Esophagus mucosa (tissue), 1 donor: ENCODE measurements at places on chromosomes 2 and 18. TPM values are rescaled to one million over a fixed set of nuclear protein-coding genes. Genes with fewer than 3 reads are reported as not detected.

The ZFP36L2 gene
- 71.0 TPM for total RNA-seq

The IL1RN gene
- 871 TPM for total RNA-seq

GRCh38 chr2:10254373-10255188 is 48.1 kb upstream of the HPCAL1 start:
- ATAC-seq: peak; percentile 21

- ATAC-seq: no peak
Observed at GRCh38 chr2:120780402-120780801, 44.7 kb downstream of the GLI2 start.

- no peak for ATAC-seq
Observed at GRCh38 chr2:180706694-180707093, 273.7 kb upstream of the UBE2E3 start.

- peak; percentile 30 for ATAC-seq
Observed at GRCh38 chr2:11659115-11659475, 10.9 kb downstream of the NTSR2 start.

DNA sequence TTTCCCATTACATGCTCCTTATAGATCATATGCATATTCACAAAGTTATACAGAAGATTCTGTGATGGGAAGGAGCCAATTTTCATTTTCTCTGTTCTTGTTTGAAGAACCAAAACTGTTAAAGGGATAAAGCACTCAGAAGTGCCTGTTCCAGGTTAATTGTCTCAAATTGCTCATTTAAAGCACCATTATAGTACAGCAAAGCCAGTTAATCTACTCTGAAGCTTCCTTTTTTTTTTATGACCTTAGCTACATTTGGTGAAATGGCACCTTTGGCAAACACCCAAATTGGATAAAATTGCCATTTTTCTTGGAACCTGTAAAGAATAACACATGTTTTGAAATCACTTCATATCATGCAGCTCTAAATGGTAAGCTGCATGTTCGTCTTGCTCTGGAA is 1092.3 kb downstream of the BCL11A start:
- ATAC-seq: no peak

DNA sequence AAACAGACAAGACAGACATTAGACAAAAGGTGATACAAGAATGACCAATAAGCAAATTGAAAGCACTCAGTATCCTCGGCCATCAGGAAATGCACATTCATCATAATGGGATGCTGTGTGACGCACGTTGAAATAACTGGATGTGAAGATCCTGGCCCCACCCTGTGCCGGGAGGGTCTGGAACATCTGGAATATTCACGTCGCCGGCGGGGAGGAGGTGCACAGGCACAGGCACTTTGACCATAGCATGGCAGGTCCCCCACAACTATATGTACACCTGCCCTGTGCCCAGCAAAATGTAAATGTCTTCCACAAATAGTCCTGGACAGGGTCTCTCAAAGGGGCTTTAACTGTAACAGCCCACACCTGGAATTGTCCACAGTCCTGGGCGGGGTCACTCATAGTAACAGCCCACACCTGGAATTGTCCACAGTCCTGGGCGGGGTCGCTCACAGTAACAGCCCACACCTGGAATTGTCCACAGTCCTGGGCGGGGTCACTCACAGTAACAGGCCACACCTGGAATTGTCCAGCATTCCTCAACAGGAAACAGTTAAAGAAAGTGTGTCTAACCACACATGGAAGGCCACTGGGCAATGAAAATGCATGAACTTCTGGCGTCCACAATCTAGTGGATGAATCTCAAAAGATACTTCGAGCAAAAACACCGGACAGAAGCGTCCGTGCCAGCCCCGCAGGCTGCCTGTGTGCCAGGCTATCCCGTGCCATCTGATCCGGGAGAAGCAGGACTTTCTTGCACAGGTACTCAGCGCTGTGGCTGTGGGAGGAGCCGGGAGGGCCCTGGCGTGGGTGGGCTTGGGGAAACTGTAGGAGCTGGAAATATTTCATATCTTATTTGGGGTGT is 113.4 kb downstream of the RTP5 start:
- ATAC-seq: no peak

DNA sequence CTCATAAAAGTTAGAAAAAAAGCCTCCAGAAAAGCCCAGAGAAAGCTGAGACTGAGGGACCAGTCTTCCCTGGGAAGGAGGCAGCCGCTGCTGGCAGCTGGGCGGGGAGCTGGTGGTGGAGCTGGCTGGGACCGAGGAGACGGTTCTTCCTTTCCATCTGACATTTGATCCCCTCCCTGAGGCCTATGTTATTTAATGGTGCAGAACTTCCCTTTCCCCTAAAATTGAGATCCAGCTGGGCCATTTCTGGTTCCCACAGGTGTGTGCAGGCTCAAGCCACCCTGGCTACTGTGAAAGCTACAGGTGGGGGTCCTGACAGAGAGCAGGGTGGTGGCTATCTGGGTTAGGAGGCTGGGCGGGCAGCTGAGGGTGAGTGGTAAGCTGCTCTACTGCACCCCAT is 81.5 kb upstream of the FZD7 start:
- peak; percentile 23 for ATAC-seq

GRCh38 chr2:217372794-217373193 is 512.9 kb upstream of the TNP1 start:
- no peak for ATAC-seq

DNA sequence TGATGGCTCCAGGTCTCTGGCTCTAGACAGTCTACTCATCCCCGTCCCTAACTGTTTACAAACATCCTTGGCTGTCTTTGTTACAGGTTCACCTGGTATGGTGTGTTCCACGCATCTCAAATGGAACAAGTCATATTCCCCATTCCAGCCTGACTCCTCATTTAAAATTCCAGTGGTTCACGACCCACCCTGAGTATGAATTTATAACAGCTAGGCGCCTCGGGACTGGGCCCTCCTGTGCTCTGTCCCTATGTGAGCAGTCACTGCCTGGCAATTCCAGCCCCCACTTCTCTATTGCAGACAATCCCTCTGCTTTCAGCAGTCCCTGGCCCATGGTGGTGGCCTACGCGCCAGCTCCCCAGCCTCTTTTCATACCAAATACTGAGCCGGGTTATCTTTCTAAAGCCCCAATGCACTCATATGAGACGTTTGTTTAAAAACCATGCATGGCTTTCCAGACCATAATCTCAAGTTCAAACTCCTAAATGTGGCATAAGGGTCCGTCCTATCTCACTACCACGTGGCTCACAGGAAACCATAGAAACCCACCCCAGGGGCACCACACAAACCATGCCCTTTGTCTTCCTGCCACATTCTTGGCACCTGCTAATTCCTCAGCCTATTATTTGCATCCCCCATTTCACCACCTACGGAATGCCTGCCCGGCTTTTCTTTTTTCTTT is 1.6 kb downstream of the SERPINB8 start:
- ATAC-seq: no peak

DNA sequence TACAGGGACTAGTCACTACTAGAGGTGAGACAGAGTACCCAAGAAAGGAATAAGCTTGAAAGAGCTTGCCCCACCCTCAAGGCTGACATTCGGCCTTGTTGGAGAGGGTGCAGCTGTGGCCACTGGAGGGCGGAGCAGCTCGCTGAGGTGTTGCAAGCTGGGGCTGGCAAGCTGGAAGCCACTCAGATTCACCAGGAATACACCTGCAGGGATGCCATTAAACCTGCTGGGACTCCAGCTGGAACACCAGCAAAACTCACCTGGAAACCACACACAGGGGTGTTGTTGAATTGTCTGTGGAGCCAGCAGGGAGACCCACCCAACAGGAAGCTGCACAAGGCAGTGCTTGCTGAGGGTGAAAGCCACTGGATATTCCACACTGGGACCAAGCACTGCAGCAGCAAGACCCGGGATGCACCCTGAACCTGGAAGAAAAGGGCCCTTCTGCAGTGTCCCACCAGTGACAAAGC is 26.1 kb downstream of the KCTD18 start:
- peak; percentile 92 for ATAC-seq

GRCh38 chr18:32930695-32931301 is 158.0 kb upstream of the KLHL14 start:
- peak; percentile 70 for ATAC-seq

- ATAC-seq: no peak
Observed at GRCh38 chr2:187136646-187137045, 287.7 kb upstream of the ZSWIM2 start.

DNA sequence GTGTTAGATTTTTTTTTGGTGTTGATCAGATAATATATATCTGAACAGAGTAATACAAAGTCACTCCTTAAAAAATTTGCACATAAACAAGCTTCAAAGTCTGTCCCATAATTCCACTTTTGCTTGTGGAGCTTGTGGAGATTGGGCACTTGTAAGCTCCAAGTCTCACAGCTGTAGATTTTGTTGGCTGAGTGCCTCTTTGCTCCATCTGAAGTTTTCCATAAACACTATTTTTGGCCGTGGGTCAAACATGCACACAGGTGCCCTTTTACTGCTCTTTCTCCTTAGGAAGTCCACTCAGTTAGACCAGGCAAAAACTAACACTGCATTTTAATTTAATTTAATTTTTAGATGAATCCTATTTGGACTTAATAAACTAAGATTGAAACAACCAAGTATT is 3.6 kb upstream of the KCNJ13 start:
- ATAC-seq: no peak

- peak; percentile 73 for ATAC-seq
Observed at GRCh38 chr2:128305555-128306080, 13.1 kb downstream of the HS6ST1 start.

DNA sequence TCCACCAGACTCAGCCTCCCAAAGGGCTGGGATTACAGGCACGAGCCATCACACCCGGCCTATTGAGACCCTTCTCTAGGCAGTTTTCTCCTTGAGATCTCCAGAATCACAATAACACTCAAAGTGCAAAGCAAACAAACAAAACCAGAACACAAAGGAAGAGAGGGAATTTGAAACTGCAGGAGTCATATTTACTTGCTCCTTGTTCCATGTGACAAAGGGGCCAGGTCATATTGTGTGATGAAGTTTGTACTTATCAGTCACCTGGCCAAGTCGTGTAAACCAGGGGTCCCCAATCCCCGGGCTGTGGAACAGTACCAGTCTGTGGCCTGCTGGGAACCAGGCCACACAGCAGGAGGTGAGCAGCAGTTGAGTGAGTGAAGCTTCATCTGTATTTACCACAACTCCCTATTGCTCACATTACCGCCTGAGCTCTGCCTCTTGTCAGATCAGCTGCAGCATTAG is 26.5 kb downstream of the SCYGR8 start:
- ATAC-seq: no peak

GRCh38 chr2:189083106-189083505 is 96.5 kb downstream of the COL5A2 start:
- ATAC-seq: no peak

DNA sequence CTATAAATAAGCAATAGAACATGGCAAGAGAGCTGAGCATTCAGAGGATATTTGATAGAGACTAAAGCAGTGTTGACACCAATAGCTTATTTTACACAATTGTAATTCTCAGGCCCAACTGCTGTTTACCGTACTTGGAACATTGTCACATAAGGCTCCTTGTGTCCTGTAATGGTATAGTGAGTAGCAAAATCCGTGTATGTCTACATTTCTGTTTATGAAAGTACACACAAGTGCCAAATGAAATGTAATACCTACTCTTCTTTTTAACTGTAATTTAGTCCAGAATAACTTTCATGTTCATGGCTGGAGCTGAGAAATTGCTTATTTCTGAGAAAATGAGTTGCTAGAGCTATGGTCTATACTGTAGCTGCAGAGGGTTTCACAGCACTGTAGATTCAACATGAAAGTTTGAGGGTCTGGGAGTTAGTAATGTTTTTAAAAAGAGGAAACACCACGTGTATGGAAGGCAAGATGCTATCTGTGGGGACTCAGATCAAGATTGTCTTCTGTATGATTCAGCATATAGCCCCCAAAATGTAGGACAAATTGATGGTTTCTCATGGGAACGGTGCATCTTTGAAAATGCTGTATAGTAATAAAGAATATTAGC is 110.2 kb upstream of the NOSTRIN start:
- ATAC-seq: no peak

GRCh38 chr2:229256376-229256775 is 14.7 kb downstream of the PID1 start:
- no peak for ATAC-seq

DNA sequence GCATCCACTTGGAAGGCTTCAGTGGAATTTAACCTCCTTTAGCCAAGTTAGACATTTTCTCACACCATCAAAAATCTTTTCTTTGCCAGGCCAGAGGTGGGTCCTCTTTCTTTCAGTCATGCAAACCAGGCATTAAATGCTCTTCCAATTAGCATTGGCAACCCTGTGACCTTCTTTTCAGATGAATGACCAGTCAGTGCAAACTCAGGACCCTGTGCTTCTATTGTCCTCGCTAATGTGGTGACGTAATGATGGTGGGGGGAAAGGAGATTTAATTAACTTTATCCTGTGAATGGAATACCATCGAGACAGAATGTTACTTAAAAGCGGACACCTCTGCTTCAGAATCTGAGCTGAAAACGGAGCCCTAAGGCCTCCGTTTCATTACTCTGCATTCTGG is 23.2 kb upstream of the STPG4 start:
- ATAC-seq: no peak

DNA sequence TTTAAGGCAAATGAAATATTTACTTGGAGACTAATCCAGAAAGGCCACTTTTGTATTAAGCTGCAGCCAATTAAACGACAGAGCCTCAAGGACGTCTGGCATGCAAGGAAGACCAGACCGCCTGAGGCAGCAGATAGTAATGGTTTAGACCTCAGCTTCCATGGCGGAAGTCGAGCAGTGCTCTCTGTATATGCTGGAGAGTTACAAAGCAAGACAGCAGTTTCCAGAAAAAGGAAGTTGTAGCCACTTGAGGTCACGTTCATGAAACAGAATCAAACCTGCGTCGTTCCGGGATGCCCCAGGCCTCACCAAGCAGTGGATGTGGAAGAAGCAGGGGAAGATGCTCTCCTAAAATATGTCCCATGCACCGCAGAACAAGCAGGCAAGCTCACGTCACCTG is 142.0 kb downstream of the PTGR3 start:
- ATAC-seq: no peak
